CD8-positive, alpha-beta memory T cell (primary cell): ENCODE measurements at places on chromosomes 16 and 17.

GRCh38 chr17:13420878-13421277 lies 180.9 kb downstream of the HS3ST3A1 start:
- no peak for DNase-seq

GRCh38 chr17:58621174-58621573 lies 70.7 kb downstream of the TEX14 start:
- DNase-seq, result no peak

GRCh38 chr17:42795061-42795460 lies 3.4 kb downstream of the COA3 start:
- DNase-seq, result no peak

DNA sequence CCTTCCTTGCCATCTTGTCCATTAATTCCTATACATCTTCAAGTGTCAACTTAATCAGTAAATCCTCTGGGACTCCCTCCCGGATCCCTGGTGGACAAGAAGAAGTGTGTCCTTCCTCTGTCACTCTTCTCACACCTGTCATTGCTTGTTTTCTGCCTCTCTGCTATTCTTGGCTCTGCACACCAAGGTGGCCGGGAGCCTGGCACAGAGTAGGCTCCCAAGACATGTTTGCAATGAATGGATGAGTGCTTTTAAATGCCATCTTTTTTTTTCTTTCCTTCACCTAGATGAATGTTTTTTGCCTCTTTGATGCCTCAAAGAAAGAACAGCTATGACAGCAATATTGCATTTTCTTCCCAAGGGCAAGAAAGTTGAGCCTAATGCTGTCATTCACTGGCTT lies 58.0 kb upstream of the CLEC18A start:
- DNase-seq, result no peak

- DNase-seq, result no peak
These were observed 56.1 kb upstream of the ACSF3 start for GRCh38 chr16:89037261-89038152.

DNA sequence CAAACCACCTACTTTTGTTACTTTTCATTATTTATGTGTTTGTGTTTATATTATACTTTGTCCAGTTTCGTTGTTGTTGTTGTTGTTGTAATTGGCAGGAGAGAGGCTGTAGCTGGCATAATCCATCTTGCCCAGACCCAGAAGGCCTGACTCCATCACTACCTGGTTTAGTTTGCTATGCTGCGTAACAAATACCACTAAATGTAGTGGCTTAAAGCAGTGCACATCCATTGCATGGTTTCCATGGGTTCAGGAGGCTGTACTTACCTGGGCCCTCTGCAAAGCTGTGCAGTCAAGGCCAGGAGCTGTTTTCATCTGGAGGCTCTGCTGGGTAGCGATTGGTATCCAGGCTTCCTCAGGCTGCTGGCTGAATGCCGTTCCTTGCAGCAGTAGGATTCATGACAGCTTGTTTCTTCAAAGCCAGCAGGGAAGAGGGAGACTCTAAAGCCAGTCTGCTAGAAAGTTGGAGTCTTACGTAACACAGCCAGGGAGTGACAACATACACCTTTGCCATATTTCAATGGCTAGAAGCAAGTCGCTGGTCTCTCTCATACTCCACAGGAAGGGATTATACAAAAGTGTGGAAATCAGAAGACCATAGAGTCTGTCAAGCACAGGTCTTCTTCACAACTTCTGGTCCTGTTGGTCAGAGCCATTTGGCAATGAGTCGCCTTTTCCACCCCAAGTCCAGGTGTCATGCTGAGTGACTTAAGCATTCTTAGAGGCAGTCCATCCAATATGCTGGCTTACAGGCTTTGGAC lies 41.1 kb downstream of the TNRC6C start:
- DNase-seq, result no peak

DNA sequence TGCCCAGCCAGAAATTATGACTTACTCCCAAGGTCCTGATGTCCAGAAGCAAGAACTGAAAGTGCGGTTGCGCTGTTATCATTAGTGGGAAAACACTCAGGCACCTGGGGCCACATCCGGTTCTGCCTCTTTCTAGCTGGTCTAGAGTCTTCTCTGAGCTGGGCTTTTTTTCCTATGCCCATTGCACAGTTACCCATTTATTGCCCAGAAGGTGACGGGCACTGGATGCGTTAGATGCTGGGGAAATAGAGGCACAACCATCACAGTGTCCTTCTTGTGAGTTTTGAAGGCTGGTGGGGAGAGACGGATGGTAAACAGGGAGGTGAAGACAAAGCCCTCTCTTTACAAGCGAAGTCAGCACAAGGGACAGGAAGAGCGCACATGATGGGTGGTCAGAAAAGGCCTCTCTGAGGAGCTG lies 37.7 kb downstream of the PLCG2 start:
- no peak for DNase-seq

- DNase-seq, result peak; percentile 46
These were observed 179.3 kb downstream of the SEC14L1 start for GRCh38 chr17:77320044-77320440.

GRCh38 chr17:79412886-79413390 lies 197.9 kb downstream of the RBFOX3 start:
- DNase-seq, result no peak

- no peak for DNase-seq
These were observed 86.9 kb downstream of the RBBP6 start for GRCh38 chr16:24626256-24626655.

GRCh38 chr17:22305356-22306071 lies 613.2 kb downstream of the KCNJ18 start:
- DNase-seq, result no peak

- no peak for DNase-seq
These were observed 368.4 kb upstream of the CDH11 start for GRCh38 chr16:65490286-65490685.

DNA sequence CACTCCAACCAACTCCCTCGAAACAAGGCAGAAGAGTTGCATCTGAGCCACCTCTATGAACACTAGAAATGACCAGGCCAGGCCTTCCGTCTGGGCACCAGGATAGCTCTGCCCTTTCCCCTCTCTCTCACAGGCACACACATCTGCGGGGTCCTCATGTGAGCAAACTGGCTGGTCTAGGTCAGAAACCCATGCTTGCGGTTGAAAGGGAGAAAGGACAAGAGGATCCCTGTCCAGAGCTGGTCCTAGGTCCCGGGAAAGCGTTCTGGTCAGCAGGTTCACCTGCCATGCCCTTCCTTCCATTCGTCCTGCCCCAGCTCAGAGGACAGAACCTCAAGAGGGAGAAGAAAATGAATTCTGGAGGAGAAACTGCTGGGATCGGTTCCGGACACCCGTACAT lies 2.7 kb downstream of the MNT start:
- no peak for DNase-seq

DNA sequence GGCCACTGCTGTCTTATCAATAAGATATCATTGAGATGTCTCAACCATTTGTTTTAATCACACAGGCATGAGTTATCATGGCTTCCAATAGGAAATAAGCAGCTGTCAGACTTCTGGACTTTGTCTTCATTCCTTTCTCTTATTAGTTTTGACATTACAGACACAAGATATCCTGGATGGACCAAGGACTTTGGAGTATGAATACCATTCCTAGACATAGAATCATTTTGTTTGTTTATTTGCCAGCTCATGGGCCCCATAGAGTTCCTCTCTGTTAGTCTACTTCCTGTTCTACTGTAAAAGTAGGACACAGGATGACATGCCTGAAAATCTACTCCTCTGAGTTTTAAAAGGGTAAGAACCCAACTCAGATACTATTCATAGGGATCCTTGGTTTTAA lies 77.7 kb upstream of the KCNJ16 start:
- DNase-seq, result no peak

DNA sequence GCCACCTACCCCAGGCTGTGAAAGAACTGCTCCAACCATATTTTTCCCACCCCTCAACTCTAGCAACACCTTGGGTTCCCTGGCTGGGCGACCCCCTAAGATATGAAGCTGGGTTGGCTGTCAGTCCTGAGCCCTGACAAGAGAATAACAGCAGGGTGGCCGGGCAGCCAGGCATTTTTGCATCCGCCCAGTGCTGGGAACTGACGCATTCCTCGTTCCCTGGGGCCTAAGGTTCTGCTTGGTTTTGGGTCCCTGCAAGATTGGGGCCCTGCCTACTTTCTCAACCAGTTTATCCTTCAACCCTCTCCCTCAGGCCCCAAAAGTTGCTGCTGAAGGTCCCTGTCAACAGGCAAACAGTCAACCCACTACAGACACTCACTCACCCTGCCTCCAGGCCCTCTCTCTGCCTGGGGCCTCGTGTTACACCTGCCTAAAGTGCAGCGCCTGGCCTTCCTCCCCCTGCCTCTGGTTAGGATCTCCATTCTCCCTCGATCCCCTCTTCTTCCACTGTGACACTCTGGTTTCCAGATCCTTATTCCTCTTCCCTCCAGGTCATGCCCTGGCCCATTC lies 151.5 kb downstream of the STX8 start:
- no peak for DNase-seq

DNA sequence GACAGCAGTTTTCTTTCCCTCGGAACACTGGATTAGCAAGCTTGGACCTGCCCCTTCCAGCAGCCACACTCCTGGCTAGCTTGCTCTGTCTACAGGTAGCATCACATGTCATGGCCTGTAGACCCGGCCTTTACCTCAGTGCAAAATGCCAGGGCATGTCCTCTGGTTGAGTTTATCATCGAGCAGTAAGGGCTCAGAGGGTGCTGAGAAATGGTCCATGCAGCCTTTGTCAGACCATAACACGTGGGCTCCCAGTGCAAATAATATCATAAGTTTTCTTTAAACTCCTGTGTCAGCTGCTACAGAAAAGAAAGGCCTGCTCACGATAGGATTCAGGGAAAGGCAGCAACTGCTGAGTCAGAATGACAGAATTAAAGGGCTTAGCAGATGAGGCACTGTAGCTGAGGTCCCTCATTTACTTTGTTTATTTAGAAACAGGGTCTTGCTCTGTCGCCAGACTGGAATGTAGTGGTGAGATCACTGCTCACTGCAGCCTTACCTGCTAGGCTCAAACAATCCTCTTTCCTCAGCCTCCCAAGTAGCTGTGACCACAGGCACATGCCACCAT lies 8.0 kb upstream of the GNA13 start:
- DNase-seq, result no peak

- DNase-seq, result no peak
These were observed 26.3 kb downstream of the SMURF2 start for GRCh38 chr17:64635647-64636305.

DNA sequence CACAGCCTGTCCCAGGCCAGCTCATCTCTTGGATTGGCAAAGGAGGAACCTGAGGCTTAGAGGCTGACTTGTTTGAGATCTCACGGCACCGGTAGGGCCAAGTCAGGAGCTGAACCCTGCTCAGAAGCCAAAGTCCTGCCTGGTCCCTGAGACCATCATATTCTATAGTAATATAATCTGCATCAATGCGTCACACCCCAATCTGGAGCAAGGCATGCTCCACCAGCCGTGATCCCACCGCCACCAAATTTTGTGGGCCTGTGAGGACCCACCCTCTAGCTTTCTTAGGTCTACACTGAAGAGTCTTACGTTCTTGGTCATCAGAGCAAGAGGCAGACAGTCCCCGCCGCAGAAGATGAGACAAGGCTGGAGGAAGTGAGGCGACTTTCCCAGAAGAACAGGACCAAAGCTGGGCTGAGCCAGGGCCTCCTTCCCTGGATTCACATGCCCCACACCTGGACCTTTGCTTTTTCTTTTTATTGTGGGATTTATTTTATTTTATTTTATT lies 2.7 kb downstream of the SULT1A1 start:
- no peak for DNase-seq

- no peak for DNase-seq
These were observed 86.5 kb downstream of the MYH13 start for GRCh38 chr17:10286324-10286723.

- DNase-seq, result no peak
These were observed 1.6 kb downstream of the FBXL20 start for GRCh38 chr17:39399791-39400190.

DNA sequence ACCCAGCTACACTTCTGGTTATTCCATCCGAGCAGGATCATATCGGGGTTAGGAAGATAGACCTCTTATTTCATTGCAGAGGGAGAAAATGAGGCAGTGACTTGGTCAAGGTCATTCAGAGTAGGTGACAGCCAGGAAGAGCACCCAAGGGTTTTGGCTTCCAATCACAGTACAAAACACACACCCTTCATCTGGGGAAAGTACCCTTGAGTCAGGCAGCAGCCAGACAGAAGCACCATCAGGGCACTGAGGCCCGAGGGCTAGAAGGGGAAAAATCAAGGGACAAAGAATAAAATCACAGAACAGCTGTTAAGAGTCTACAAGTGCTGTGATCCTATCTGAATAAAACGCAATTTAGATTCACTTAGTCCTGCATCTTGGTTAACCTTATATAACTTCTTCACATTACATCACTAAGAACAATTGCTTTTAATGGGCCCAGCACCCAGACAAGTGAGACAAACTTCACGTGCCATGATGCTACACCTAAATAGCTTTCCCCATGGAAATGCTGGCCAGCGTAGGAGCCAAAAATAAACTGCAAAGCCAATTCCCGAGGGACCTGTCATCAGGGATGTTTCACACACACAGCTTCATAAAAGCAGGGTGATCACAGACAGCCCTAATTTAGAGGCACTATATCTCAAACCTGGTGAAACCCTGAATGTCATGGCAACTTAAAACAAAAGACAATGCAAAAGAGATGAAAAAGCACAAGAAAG lies 4.9 kb downstream of the UBE2O start:
- no peak for DNase-seq

- DNase-seq, result no peak
These were observed 68.4 kb downstream of the CMC2 start for GRCh38 chr16:80938004-80938878.

DNA sequence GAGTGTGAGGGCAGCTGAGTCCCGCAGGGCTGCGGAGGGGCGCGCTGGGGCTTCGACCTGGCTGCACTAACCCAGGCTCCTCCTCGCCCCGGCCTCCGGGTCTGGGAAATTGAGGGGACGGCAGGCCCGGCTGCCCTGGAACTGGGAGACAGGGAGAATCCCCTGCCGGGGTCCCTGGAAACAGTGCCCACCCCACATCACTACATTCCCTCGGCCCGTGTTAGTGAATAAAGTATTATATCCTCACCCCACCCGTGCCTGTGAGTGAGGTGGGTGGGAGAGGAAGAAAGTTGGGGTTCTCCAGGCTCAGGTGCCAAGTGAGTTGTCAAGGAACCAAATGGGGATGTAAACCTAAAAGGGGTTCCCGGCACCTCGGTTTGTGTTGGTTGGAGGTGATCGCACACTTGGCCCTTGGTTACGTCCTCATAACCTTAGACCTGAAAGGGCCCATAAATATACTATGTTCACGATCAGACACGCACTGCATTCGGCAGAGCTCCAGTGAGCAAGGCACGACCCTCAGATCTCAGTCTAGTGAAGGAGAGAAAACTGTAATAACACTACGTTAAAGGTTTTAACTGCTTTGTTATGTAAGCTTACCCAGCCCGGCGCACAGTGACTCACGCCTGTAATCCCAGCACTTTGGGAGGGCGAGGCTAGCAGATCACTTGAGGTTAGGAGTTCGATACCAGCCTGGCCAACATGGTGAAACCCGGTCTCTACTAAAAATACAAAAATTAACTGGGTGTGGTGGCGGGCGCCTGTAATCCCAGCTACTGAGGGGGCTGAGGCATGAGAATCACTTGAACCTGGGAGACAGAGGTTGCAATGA lies 11.2 kb downstream of the ZNF771 start:
- no peak for DNase-seq

- DNase-seq, result no peak
These were observed 180.2 kb upstream of the CACNG5 start for GRCh38 chr17:66654764-66655163.

GRCh38 chr16:84104231-84104630 lies 12.5 kb downstream of the MBTPS1 start:
- DNase-seq, result no peak

- no peak for DNase-seq
These were observed 13.7 kb downstream of the AMFR start for GRCh38 chr16:56411624-56412023.
